ENCODE measurements at places on chromosomes 5 and 9. TPM values are rescaled to one million over a fixed set of nuclear protein-coding genes. Genes with fewer than 3 reads are reported as not detected.

GRCh38 chr5:111741278-111741677 lies 15.7 kb downstream of the NREP start:
- DNase-seq = no peak

The SH3PXD2B gene
- 28.7 TPM for polyA plus RNA-seq

The EQTN gene
- polyA plus RNA-seq = 0.31 TPM

The CACNA1B gene
- polyA plus RNA-seq = 0.24 TPM

The N4BP3 gene
- polyA plus RNA-seq = 5.6 TPM

All from renal pelvis (tissue), 12 donors.